Psoas muscle (tissue), 8 donors: ENCODE measurements at places on chromosomes 11 and 22. TPM values are rescaled to one million over a fixed set of nuclear protein-coding genes. Genes with fewer than 3 reads are reported as not detected.

GRCh38 chr22:27972732-27973698 is 54.0 kb upstream of the PITPNB start:
- no peaks in the 10 kb centered on the region for H3K27me3 ChIP-seq
- no peaks in the 10 kb centered on the region for H3K4me1 ChIP-seq
- H3K27ac ChIP-seq: no peak overlapping the region
- H3K36me3 ChIP-seq: no peaks in the 10 kb centered on the region
- no peak for DNase-seq

OR2D2 gene
- total RNA-seq: not detected

GRCh38 chr11:44781655-44782054 is 54.9 kb downstream of the TSPAN18 start:
- H3K27me3 ChIP-seq: peaks cover 7% of the 10 kb centered on the region
- no peak for DNase-seq
- no peak overlapping the region for H3K27ac ChIP-seq
- no peaks in the 10 kb centered on the region for H3K4me1 ChIP-seq
- H3K36me3 ChIP-seq: no peaks in the 10 kb centered on the region

GRCh38 chr22:20111045-20111688 is 4.7 kb upstream of the RANBP1 start:
- H3K27ac ChIP-seq: peak overlapping the region; percentile 46
- peak; percentile 48 for DNase-seq
- peaks cover 23% of the 10 kb centered on the region for H3K4me1 ChIP-seq
- peaks cover 5% of the 10 kb centered on the region for H3K36me3 ChIP-seq
- no peaks in the 10 kb centered on the region for H3K27me3 ChIP-seq
- H3K4me3 ChIP-seq: no peak overlapping the region
